ENCODE measurements at places on chromosomes 4 and X. TPM values are rescaled to one million over a fixed set of nuclear protein-coding genes. Genes with fewer than 3 reads are reported as not detected.
A peak's percentile ranks its signal among the peaks of the same experiment; 100 is the strongest.

TEX13B gene
- not detected for total RNA-seq

CPE gene
- 0.18 TPM for total RNA-seq

APLN gene
- 0.39 TPM for total RNA-seq

ENAM gene
- total RNA-seq = not detected

PCYT1B gene
- total RNA-seq = 0.09 TPM

DNA sequence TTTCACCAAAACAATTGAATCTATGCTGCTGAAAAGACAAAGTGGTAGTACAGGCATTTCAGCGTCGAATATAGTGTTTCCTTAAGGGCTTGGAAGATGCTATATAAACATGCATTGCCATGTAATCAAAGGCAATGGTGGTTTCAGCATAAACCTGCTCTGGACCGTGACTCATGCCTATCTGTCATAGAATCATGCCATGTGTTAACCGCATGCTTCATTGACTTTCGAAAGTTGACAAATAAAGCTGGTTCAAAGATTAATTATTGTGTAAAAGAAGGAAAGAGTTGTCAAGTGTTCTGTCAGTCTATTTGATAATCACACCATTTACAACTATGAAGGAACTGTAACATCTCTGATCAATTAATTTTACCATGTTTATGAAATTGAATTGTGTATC, 83.2 kb downstream of the FUNDC1 start:
- DNase-seq = no peak
- H3K4me3 ChIP-seq = no peak overlapping the region
- H3K4me1 ChIP-seq = no peaks in the 10 kb centered on the region
- H3K27me3 ChIP-seq = no peaks in the 10 kb centered on the region
- H3K27ac ChIP-seq = no peak overlapping the region

DNA sequence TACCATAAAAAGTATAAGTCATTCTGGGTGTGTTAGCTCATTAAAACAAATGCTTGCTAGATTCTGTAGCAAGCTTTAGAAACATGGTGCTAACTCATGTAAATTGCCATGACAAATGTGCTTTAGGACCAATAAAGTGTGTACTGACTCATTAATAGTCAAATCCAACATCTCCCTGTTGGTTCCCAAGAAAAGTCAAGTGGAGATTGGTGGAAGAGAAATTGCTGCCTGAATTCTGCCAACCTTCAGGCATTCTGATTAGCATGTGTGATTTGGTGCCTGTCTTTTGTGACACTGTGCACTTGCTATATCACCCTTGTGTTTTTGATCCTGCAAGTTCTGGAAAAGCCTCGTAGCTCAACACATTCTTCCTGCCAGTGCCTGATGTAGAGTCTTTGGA, 503.8 kb upstream of the BOD1L1 start:
- H3K27me3 ChIP-seq = no peaks in the 10 kb centered on the region
- no peak overlapping the region for H3K4me3 ChIP-seq
- H3K36me3 ChIP-seq = no peaks in the 10 kb centered on the region
- DNase-seq = no peak

- H3K4me1 ChIP-seq = peaks cover 68% of the 10 kb centered on the region
- H3K36me3 ChIP-seq = peaks cover 42% of the 10 kb centered on the region
- H3K27me3 ChIP-seq = no peaks in the 10 kb centered on the region
- peak overlapping the region; percentile 98 for H3K27ac ChIP-seq
- no peak for DNase-seq
Measured at GRCh38 chrX:2708592-2709188, 17.6 kb downstream of the CD99 start.

- DNase-seq = no peak
- no peak overlapping the region for H3K4me3 ChIP-seq
- peaks cover 62% of the 10 kb centered on the region for H3K27me3 ChIP-seq
- H3K4me1 ChIP-seq = no peaks in the 10 kb centered on the region
- H3K27ac ChIP-seq = no peak overlapping the region
Measured at GRCh38 chr4:153781280-153781679, 7.6 kb downstream of the SFRP2 start.

GRCh38 chrX:133968109-133968508, 17.3 kb downstream of the GPC3 start:
- peaks cover 8% of the 10 kb centered on the region for H3K4me1 ChIP-seq
- DNase-seq = no peak
- peaks cover 5% of the 10 kb centered on the region for H3K27me3 ChIP-seq
- no peak overlapping the region for H3K4me3 ChIP-seq
- H3K36me3 ChIP-seq = no peaks in the 10 kb centered on the region

GRCh38 chr4:159360549-159360948, 257.7 kb downstream of the RAPGEF2 start:
- no peaks in the 10 kb centered on the region for H3K4me1 ChIP-seq

DNA sequence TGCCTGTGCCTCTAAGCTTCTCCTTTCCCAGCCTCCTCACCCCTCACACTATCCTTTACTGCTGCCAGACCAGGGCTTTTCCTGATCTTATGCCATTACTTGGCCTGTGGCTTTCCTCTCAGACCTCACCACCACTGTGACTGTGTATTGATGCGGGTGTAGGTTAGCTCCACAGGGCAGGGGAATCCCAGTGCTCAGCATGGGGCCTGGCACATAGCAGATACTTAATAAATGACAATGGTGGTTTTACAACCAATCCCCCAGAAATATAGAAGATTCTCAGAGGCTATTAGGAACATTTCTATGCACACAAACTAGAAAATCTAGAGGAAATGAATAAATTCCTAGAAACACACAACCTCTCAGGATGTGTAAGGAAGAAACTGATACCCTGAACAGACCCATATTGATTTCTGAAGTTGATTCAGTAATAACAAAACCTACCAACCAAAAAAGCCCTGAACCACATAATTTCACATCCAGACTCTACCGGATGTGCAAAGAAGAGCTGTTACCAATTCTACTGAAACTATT, 129.6 kb upstream of the QRFPR start:
- DNase-seq = no peak
- H3K4me1 ChIP-seq = peaks cover 17% of the 10 kb centered on the region
- H3K36me3 ChIP-seq = no peaks in the 10 kb centered on the region
- H3K4me3 ChIP-seq = no peak overlapping the region
- peaks cover 15% of the 10 kb centered on the region for H3K27me3 ChIP-seq
- no peak overlapping the region for H3K27ac ChIP-seq

- H3K4me3 ChIP-seq = no peak overlapping the region
- peaks cover 18% of the 10 kb centered on the region for H3K27me3 ChIP-seq
- DNase-seq = no peak
Measured at GRCh38 chr4:112721627-112722026, 84.7 kb downstream of the LARP7 start.

DNA sequence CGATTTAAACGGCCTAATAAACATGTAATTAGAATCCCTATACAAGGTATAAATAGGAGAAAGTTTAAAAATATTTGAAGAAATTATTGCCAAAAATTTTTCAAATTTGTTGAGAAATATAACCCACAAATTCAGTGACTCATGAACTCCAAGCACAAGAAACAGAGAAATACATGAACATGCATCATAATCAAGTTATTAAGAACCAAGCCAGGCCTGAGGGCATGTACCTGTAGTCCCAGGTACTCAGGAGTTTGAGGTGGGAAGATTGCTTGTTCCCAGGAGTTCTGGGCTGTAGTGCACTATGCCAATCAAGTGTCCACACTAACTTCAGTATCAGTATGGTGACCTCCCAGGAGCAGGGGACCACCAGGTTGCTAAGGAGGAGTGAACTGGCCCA, 341.9 kb downstream of the CAMK2D start:
- no peak overlapping the region for H3K4me3 ChIP-seq
- H3K36me3 ChIP-seq = no peaks in the 10 kb centered on the region
- no peaks in the 10 kb centered on the region for H3K4me1 ChIP-seq
- H3K27ac ChIP-seq = no peak overlapping the region
- DNase-seq = no peak

GRCh38 chr4:83013420-83013867, 2.8 kb upstream of the LIN54 start:
- H3K4me3 ChIP-seq = peak overlapping the region; percentile 94
- peaks cover 33% of the 10 kb centered on the region for H3K4me1 ChIP-seq
- H3K36me3 ChIP-seq = no peaks in the 10 kb centered on the region

DNA sequence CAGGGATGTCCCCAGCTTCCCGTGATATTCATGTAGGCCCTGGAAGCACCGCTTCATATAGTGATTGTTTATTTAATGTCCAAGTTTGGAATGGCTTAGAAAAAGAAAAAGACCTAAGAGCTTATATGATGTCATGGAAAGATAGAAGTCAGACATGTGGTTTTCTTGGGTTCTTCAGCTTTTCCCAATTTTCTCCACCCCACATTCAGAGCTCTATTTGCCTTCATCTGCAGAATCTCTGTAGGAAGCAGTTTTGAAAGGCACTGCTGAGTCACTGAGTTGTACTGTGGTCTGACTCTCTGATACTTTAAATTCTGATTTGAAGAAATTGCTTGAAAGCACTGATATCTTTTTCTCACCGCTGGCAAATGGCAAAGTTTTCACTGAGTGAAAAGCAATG, 120.6 kb upstream of the EDNRA start:
- H3K36me3 ChIP-seq = no peaks in the 10 kb centered on the region
- H3K27me3 ChIP-seq = no peaks in the 10 kb centered on the region
- no peaks in the 10 kb centered on the region for H3K4me1 ChIP-seq

- no peak overlapping the region for H3K27ac ChIP-seq
- H3K4me1 ChIP-seq = no peaks in the 10 kb centered on the region
- DNase-seq = no peak
- no peaks in the 10 kb centered on the region for H3K36me3 ChIP-seq
- no peak overlapping the region for H3K4me3 ChIP-seq
- H3K27me3 ChIP-seq = peaks cover 5% of the 10 kb centered on the region
Measured at GRCh38 chr4:168540086-168540485, 43.2 kb downstream of the PALLD start.

- no peak overlapping the region for H3K27ac ChIP-seq
- no peak overlapping the region for H3K4me3 ChIP-seq
- H3K27me3 ChIP-seq = no peaks in the 10 kb centered on the region
- H3K4me1 ChIP-seq = no peaks in the 10 kb centered on the region
Measured at GRCh38 chrX:125132274-125132673, 187.4 kb upstream of the TEX13C start.

DNA sequence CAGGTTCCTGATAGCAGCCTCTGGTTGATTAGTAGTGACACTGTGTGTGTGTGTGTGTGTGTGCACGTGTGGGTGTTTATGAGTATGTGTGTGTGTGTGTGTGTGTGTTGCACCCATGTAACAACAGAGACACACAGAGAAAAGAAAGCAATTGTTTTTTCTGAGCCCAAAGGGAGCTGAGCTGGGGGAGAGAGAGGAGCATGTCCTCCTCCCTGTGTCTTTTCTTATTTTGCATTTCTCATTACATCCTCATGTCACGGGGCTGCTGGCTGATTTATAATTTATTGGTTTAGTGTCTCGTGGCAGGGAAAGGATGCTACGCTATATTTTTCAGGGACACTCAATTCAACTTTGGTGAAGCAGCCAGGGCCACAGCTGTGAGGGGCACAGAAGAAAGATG, 511.4 kb downstream of the BCOR start:
- H3K27ac ChIP-seq = no peak overlapping the region
- no peaks in the 10 kb centered on the region for H3K4me1 ChIP-seq
- no peak for DNase-seq
- no peaks in the 10 kb centered on the region for H3K36me3 ChIP-seq
- no peaks in the 10 kb centered on the region for H3K27me3 ChIP-seq

Measured in activated T-helper 2 cell treated with anti-CD3 and anti-CD28 coated beads, Interferon-gamma antibody, Interleukin-2, Interleukin-4, amounts not matched to agents 10 μg/mL and 5 μg/mL and 100 μg/mL, durations not matched to agents 14 hours and 24 hours and 36 hours (primary cell).